ENCODE measurements at places on chromosomes 2 and 18. TPM values are rescaled to one million over a fixed set of nuclear protein-coding genes. Genes with fewer than 3 reads are reported as not detected.

GRCh38 chr2:160498137-160498536 lies 4.5 kb upstream of the RBMS1 start:
- H3K4me1 ChIP-seq = peaks cover 5% of the 10 kb centered on the region
- no peak overlapping the region for H3K4me3 ChIP-seq
- H3K27me3 ChIP-seq = no peaks in the 10 kb centered on the region
- no peak overlapping the region for H3K27ac ChIP-seq

GRCh38 chr2:220994846-220995245 lies 577.3 kb downstream of the EPHA4 start:
- no peaks in the 10 kb centered on the region for H3K36me3 ChIP-seq
- H3K4me1 ChIP-seq = no peaks in the 10 kb centered on the region
- H3K27me3 ChIP-seq = no peaks in the 10 kb centered on the region
- H3K27ac ChIP-seq = no peak overlapping the region
- H3K4me3 ChIP-seq = no peak overlapping the region

GRCh38 chr18:58754544-58755068 lies 83.3 kb downstream of the MALT1 start:
- no peak overlapping the region for H3K4me3 ChIP-seq
- H3K27me3 ChIP-seq = no peaks in the 10 kb centered on the region
- H3K36me3 ChIP-seq = peaks cover 7% of the 10 kb centered on the region
- H3K27ac ChIP-seq = no peak overlapping the region

Gene LBH
- 121 TPM for total RNA-seq

Gene GALR1
- total RNA-seq = not detected

- H3K4me3 ChIP-seq = no peak overlapping the region
- no peaks in the 10 kb centered on the region for H3K36me3 ChIP-seq
- no peaks in the 10 kb centered on the region for H3K27me3 ChIP-seq
Observed at GRCh38 chr2:111246620-111247061, 125.9 kb downstream of the BCL2L11 start.

Gene NOSTRIN
- total RNA-seq = not detected

DNA sequence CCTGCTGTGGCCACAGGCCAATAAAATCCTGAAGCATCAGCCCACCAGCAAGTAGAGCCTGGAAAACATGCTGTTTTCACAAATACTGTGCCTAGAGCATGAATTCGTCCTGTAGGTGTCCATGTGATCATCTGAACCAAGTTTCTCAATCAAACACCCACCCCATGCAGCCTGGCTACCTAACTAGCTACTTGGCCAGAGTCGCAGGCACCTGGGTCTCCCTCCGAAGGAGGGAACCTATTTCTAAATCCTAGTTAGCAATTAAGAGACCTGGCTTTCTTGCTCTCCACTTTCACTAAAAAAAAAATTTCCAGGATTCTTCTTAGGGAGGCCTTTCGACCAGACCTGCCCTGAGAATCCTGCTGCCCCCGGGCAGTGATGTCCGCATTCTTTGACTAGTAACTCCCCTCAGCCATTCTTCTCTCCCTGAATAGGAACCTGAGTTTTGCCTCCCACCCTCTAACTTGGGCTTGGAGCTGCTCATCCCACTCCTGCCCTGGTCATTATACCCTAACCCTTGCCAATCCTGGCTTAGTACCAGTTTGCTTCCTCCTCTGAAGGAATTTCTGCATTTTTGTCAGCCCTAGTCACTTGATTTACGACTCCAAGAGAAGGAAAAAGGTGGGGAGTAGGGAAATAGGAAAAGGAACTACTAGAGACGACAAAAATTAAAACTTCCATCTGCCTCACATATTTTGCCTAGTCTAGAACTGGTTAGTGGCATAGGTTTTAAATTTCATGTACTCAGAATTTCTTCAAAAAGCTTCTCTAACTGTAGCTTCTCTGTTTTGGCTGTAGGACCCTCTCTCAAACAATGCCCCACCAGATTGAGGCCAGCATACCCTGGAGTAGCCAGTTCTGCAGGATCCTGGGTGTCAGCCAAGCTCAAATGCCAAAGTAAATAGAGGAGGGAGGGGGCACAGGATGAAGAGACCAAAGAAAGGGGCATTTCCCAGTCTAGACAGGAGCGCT lies 25.4 kb upstream of the TANK start:
- H3K36me3 ChIP-seq = no peaks in the 10 kb centered on the region
- no peak overlapping the region for H3K27ac ChIP-seq
- no peak for DNase-seq
- H3K4me1 ChIP-seq = peaks cover 25% of the 10 kb centered on the region
- H3K27me3 ChIP-seq = no peaks in the 10 kb centered on the region

Gene IL1R2
- total RNA-seq = 1.4 TPM

DNA sequence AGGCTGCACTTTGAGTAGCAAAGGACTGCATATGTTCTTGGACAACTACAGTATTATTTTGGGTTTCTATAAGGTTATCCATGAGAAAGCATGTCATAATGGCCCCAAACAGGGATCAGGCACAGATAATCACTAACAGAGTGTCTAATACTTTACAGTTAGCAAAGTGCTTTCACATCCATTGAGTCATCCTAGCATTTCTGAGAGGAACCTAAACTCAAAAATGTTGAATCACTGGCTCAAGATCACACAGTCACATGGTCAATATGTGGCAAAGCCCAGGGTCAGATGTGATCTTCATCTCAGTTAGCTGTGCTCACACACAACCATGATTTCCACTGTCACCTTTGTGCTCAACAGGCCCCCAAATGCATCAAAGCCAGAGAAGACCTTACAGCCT lies 156.1 kb upstream of the VRK2 start:
- no peaks in the 10 kb centered on the region for H3K4me1 ChIP-seq
- no peak for DNase-seq
- no peak overlapping the region for H3K27ac ChIP-seq
- no peaks in the 10 kb centered on the region for H3K36me3 ChIP-seq
- no peak overlapping the region for H3K4me3 ChIP-seq

DNA sequence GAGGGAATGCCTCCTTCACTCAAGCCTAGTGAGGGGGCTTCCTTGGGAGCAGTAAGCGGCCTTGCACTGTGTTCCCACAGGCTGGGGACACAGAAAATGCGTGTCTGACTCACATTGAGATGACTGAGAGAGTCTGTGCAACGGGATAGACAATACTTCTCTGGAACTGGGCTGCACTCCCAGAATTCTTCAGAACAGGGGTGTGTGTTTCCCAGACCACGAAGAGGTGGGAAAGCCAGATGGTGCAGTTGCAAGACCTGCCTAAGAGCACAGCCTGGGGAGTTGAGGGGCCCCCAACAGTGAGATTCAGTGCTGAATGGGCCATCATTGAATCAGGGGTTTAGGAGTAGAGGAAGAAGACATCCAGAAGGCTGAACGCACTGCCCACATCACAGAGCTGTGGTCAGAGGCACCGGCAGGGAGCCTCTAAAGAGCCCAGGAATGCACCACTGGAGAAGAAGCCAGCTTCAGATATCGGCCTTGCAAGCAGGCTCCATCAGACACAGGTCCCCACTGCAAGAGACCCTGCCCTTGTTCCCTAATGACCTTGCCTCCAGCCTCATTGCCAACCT lies 36.6 kb upstream of the MRPL19 start:
- H3K4me1 ChIP-seq = peaks cover 4% of the 10 kb centered on the region
- DNase-seq = no peak
- H3K36me3 ChIP-seq = no peaks in the 10 kb centered on the region
- H3K27me3 ChIP-seq = peaks cover 10% of the 10 kb centered on the region

DNA sequence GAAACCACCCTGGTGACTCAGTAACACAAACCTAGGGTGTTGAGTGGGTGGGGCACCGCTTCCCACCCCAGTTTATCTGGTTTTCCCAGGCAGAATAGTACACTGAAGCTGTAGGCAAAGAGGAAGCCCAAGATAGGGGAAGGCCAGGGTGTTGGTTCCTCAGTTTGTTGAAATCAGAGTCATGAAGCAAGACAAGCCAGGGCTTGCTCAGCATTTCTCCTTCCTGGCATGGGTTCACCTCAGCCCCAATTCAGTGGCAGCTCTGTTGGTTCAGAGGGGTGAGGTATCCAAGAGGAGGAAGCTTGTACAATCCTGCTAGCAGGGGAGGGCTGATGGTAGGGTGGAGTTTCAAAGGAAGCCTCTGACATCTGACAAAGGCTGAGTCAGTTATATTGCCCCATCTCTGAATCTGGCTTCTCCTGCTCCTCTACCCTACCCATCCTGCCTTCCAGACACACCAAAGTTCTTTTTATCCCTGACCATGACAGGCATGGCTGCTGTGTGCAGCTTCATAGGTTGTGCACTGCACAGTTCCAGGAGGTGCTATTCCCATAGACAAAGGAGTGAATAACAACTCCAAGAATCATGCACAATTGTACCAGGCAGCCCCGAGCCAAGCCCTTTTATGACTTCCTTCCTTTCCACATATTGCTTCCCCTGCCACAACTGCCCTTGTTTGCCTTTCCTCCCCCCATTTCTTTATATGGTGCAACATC lies 24.9 kb upstream of the RAB10 start:
- no peaks in the 10 kb centered on the region for H3K36me3 ChIP-seq
- no peaks in the 10 kb centered on the region for H3K27me3 ChIP-seq
- H3K4me3 ChIP-seq = no peak overlapping the region
- H3K4me1 ChIP-seq = no peaks in the 10 kb centered on the region
- no peak overlapping the region for H3K27ac ChIP-seq

- H3K27me3 ChIP-seq = no peaks in the 10 kb centered on the region
- H3K36me3 ChIP-seq = no peaks in the 10 kb centered on the region
- H3K27ac ChIP-seq = no peak overlapping the region
- no peaks in the 10 kb centered on the region for H3K4me1 ChIP-seq
Observed at GRCh38 chr2:11121099-11121822, 34.0 kb upstream of the SLC66A3 start.

DNA sequence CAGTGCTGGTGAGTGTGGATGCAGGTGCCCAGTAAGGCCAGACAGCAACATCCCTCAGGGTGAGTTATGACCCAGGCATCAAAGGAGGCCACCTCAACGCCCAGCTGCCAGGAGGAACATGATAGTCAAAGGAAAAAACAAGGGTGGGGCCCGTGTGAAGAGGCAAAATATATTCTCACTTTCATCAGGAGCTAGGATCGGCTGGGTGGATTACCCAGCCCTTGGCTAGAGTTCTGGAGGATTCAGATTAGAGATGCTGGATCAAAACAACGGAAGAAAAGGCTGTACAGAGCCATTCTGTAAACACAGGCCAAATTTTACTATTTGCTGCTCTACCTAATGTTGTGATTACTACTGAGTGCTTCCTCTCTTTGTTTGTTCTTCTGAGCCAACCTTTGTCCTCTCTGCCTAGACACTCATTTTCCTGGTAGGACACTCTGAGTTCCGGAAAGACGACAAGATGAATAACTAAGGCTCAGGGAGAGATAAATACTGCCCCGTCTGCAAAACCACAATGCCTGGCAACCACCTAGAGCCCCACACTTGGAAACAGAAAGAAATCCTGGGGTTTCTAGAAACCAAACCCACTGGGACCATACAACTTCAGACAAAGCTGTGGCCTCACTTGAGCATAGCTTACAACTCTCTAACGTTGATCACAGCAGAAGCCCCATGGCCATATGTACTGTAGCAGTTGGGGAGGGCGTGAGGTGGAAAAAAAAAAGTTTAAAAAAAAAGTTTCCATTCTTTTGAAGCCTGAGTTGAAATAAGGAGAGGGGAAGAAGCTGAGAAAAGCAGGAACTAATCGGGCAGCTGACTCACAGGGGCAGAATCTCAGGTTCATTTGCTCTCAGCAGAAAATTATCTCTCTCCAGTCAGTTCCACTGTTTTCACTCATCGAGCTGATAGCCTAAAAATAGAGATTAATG lies 17.8 kb upstream of the PMAIP1 start:
- no peak overlapping the region for H3K27ac ChIP-seq
- no peak for DNase-seq
- H3K4me3 ChIP-seq = no peak overlapping the region
- peaks cover 22% of the 10 kb centered on the region for H3K4me1 ChIP-seq

- DNase-seq = no peak
- H3K27ac ChIP-seq = no peak overlapping the region
- no peaks in the 10 kb centered on the region for H3K36me3 ChIP-seq
- no peaks in the 10 kb centered on the region for H3K27me3 ChIP-seq
- no peaks in the 10 kb centered on the region for H3K4me1 ChIP-seq
- H3K4me3 ChIP-seq = no peak overlapping the region
Observed at GRCh38 chr2:20600756-20601325, 50.1 kb downstream of the HS1BP3 start.

DNA sequence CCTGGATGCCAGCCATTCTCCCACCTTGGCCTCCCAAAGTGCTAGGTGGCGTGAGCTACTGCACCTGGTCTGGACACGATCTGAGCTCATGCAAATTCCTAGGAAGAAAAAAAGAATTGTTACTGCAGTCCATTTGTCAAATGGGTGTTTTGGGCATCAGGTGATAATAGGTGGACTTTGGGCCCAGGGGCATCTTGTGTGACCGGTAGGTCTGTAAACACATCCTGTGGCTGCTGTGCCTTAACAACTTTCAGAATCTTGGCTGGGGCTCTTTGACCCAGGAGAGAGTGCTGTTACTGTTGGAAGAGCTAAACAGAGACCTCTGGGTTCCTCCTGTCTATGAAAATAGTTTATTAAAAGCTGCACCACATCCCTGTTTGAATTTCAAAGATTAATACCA lies 34.9 kb upstream of the TFCP2L1 start:
- DNase-seq = no peak
- H3K36me3 ChIP-seq = no peaks in the 10 kb centered on the region
- H3K27me3 ChIP-seq = no peaks in the 10 kb centered on the region
- no peak overlapping the region for H3K4me3 ChIP-seq
- H3K27ac ChIP-seq = no peak overlapping the region

Gene IL1B
- total RNA-seq = not detected

DNA sequence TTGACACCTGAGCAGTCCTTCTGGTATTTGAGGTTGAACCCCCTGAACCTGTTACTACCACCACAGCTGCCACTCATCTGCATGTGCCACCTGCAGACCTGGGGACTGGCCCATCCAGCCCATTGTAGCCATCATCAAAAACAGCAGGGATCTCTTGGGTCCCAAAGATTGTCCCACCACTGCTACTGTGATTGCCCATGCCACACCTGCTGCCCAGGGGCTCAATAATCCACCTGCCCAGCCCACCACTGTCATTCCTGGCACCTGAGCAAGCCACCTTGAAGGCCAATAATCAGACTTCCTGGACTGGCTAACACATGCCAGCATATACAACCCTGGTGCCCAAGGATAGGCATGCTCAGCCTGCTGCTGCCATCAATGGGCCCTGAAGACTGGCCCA lies 327.6 kb downstream of the CYRIA start:
- no peaks in the 10 kb centered on the region for H3K4me1 ChIP-seq
- H3K27me3 ChIP-seq = no peaks in the 10 kb centered on the region
- no peaks in the 10 kb centered on the region for H3K36me3 ChIP-seq
- DNase-seq = no peak

Measured in CD8-positive, alpha-beta memory T cell (primary cell).